ENCODE measurements at places on chromosomes 11 and 22. TPM values are rescaled to one million over a fixed set of nuclear protein-coding genes. Genes with fewer than 3 reads are reported as not detected.

DNA sequence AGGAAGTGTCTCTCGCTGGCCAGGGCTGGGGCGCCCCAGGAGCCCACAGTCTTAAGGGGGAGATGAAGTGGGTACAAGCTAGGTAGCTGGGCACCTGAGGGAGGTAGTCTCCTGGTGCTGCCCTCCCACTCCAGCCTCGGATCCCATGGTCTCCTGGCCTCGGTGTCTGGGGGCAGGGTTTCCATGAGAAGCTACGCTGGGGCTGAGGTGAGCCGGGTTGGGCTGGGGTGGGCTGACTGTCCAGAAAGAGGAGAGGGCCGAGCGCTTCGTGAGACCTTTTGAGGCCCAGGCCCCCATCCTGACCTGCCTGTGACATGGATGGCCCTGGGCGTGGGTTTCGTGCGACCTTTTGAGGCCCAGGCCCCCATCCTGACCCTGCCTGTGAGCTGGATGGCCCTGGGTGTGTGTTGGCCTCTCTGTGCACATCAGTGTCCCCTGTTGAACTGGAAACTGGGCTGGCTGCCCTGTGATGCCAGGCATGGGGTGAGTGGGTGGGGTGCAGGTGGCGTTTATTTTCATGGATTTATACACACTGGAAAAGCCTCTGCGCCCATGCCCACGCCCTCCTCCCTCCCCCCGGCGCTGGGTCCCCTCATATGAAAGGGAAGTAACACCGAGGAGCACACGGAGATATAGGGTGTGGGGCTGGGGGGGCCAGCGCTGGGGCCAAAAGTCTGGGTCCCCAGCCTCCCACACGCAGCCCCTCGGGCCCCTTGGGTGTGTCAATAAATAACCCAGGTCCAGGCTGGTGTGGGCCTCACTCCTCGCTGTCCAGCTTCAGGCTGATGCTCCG lies 8.6 kb downstream of the AIP start:
- DNase-seq: no peak

DNA sequence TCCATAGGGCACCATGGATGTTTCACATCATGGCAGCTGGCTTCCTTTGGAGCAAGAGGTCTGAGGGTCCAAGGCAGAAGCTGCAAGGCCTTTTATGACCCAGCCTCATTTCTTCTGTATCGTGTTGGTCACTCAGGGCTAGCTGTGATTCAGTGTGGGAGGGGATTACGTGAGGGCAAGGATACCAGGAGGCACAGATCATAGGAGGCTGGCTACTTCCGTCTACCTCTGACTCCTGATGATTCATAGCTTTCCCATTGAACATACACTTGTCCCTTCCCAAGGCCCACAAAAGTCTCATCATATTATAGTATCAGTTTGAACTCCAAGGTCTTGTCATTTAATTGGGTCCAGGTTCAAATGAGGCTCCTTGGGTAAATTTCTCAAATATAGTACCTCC lies 135.3 kb upstream of the ZBED5 start:
- no peak for DNase-seq

- no peak for DNase-seq
Measured at GRCh38 chr11:1827095-1827813, 7.5 kb upstream of the SYT8 start.

- DNase-seq: no peak
Measured at GRCh38 chr11:94593030-94593429, 25.9 kb downstream of the PIWIL4 start.

GRCh38 chr11:116862951-116863350 lies 25.5 kb upstream of the APOA1 start:
- no peak for DNase-seq

GRCh38 chr11:122337704-122338103 lies 221.7 kb upstream of the BLID start:
- DNase-seq: no peak

DNA sequence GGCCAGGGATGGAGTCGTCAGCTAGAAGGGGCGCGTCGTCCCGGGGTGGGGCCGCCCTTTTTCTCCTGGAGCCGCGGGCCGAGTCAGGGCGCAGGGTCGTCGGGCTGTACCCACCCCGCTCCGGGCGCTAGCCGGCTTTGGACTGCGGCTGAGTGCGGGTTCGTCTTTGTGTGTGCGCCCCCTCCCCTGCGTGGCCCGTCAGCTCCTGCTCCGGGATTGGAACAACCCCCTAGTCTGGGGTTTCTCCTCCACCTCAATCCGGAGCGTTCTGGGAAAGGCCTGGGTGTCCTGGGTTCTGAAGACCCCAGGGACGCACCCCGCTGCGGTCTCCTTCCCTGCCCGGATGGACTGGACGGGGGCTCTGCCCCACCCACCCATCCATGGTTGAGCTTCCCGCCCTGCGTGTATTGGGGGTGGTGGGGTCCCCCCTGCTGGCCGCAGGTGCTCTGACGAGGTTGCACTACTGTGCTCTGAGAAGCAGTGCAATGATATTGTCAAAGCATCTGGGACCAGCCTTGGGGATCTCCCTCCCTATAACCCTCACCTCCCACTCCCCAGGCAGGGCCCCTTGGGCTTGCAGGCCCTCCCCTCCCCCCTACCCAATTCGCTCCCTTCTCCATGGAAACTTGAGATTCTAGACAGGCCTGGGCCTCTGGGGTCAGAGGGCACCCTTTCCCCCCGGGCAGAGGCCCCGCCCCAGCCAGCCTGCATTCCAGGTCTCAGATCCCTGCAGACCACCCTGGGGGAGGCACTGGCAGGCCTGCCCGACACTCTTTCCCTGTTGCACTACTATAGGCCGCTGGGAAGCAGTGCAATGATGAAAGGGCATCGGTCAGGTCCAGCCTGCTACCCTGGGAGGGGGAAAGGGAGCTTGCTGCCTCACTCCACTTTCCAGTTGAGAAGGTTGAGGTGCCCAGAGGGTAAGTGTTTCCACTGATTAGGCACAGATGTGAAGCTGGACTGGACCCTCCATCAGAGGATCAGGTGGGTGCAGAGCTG lies 10.7 kb downstream of the SDF2L1 start:
- DNase-seq: no peak

GRCh38 chr22:41448189-41448808 lies 1.7 kb upstream of the TOB2 start:
- peak; percentile 88 for DNase-seq

DNA sequence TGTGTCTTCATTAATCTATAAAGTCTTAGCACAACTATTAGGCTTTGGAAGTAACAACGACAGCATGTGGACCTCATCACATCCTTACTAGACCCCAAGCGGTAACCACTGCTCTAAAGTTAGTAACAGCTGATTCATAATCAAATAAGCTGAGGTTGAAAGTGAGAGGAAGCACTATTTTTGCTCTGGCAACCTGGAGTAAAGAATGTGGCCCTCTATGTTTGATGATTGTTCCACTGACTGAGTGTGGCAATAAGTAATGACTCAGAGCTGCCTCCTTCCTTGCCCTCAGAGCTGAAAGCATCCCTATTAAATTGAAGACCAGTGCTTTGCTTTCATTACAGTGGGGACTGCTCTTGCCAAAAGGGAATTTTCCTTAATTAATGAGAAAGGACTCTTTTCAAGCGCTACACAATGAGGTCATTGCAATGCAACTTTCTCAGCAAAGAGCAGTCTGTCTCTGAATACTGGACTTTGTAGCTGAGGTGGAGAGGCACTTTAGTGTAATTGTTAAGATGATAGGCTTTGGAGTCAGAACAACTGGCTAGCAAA lies 906.1 kb upstream of the RAG2 start:
- DNase-seq: no peak

GRCh38 chr11:70427436-70427835 lies 29.1 kb downstream of the CTTN start:
- DNase-seq: no peak

- peak; percentile 99 for DNase-seq
Measured at GRCh38 chr22:41091132-41092022, 1.0 kb upstream of the EP300 start.

GRCh38 chr11:116857316-116857715 lies 19.9 kb upstream of the APOA1 start:
- DNase-seq: no peak

- no peak for DNase-seq
Measured at GRCh38 chr11:125609545-125609944, 15.4 kb upstream of the CHEK1 start.

DNA sequence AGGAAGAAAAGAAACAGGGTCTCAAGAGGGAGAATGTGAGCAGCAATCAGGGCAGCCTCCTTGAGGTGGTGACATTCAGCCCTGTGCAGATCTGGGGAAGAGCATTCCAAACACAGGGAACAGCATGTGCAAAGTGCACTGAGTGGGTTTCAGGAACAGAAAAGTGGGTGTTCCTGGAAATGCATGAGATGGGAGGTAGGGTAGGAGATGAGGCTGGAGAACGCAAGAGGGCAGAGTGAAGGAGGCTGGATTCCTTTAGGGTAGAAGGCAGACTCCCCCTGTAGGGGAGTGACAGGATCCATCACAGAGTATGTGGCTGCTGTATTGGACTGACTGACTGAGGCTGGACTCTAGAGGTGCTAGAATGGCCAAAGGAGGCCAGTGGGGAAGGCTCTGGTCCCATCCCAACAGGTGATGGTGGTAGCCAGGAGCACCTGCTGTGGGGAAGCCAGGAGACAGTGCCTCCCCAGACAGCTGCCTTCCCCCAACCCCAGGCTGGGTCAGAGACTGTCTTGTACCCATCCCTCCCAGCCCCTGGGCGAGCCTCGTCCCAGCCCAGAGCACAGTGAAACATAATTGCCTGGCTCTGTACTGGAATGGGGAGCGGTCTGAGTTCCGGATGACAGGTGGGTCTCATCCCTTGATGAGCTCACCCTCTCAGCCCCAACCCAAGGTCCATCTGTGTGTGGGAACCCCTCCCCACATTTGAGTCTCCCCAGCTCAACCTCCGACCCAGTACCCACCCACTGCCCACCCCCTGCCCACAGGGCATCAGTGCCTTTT lies 419.4 kb downstream of the MN1 start:
- DNase-seq: no peak

GRCh38 chr11:119178166-119178680 lies 7.1 kb upstream of the NHERF4 start:
- DNase-seq: no peak

DNA sequence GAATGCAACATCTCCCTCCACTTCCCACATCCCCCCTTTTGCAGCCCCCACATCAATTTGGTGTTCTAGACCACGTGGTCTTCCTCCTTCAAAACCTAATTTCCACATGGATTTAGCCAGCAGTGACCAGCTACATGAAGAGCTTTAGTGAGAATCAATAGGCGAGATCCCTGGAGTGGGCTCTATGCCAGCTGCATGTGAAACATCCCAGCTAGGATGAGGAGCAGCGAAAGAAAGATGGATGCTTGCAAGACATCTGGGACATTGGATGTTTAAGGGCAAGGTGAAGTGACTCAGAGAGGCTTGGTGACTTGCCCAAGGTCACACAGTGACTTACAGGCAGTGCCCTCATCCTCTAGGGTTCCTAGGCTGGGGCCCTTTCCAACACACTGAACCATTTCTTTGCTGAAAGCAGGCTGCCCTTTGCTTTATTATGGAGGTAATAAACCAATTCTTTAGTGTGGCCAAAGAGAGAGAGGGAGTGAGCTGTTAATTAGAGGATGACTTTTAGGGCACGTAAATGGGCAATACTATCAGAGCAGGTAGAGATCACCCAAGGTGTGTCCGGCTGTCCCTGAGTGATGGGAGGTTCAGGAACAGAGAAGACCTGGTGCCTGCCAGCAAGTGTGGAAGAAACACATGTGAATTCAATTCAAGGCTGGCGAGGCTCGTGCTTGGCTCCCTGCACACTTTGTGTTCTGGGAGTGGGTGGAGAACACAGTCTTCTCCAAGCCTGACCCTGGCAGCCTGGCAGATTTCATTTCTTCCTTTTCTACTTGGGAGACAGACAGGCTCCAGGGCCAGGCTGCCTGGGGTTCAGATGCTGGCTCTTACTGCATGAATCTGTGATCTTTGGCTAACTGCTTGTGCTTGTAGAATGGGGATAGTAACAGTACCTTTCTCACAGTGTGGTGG lies 24.0 kb downstream of the TSPAN18 start:
- no peak for DNase-seq

DNA sequence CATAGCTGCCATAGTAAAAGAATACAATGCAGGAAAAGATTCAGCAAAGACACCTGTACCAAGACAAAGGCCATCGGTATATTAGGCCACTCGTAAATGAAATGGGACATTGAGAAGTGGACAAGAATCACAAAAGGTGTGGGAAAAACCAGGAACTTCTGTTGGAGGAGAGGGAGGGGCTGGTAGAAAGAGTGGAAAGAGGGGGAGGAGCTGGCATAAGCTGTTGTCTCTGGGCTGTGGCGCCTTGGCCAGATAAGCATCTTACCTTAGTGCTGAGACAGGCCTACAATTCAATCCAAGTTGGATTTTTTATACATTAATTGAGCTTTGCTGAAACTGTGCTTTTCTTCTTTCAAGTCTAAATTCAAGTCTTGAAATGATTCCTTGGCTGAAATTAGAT lies 37.1 kb downstream of the ZNF202 start:
- DNase-seq: no peak

GRCh38 chr22:36134182-36134581 lies 26.4 kb downstream of the APOL3 start:
- DNase-seq: no peak

DNA sequence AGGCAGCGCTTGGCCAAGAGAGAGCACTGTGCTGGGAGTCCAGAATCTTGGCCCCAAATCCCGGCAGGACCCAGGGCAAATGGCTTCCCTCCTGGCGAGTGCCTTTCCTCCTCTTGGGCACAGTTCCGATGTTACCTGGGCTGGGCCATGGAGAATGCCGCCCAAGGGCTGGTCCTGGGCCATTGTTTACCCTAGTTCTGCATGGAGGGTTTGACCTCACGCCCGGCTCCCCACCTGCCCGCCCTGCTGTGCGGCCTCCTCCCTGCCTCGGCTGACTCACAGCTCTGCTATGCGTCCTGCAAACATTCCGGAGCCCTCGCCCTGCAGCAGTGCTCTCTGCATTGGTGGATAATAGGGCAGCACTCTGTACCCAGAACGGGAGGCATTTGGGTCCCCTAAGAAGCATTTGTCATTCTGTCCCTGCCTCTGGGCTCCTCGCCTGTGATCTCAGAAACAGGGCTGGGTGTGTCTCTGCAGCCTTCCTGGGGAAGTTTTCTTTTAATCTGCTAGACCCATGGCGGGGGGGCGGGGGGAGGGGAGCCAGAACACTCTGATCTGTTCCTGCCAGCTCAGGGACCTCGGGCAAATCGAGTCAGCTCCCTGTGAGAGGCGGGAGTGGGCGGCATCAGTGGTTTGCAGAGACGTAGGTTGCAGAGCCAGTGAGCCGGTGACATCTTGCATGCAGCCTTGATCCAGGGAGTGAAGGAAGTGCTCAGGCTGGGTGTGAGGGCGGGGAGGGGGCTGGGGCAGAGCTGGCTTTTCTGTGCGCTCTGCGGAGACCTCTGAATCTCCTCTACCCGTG lies 32.9 kb upstream of the SMIM38 start:
- peak; percentile 70 for DNase-seq

GRCh38 chr11:104792861-104793260 lies 105.4 kb downstream of the CASP12 start:
- no peak for DNase-seq

Gene ARHGAP20
- 0.38 TPM for total RNA-seq

Gene RANGAP1
- total RNA-seq: 162 TPM

Gene PDE2A
- 0.77 TPM for total RNA-seq

Gene MRGPRX4
- not detected for total RNA-seq

Gene SLC16A8
- total RNA-seq: not detected

Gene HOATZ
- total RNA-seq: not detected

Gene OR2AG1
- not detected for total RNA-seq

Gene ST14
- total RNA-seq: not detected

All from activated T-cell treated with anti-CD3 and anti-CD28 coated beads, Interleukin-2, amount 50 U/mL, for 72 hours (primary cell).